Inflammatory macrophage treated with lipopolysaccharide for 4 hours (primary cell): ENCODE measurements at places on chromosomes 2 and 18.

- DNase-seq = no peak
These were observed 105.2 kb upstream of the YWHAQ start for GRCh38 chr2:9736021-9736420.

DNA sequence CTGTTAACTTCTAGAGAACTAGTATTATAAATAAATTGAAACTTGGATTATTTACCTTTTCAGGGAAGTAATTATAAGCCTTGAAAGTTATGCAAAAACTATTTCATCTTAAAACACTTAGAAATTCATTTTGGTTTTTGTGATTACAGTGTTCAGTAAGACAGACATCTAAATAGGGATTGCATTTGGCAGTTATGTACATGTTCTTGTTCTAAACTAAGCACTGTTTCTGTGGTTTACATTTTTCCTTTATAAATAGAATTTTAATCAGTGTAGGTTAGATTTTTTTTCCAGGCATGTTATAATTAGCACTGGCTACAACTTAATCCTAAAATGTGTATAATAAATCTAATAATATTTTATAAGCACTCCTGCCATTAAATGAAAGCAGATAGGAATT is 35.0 kb downstream of the LCLAT1 start:
- DNase-seq = no peak

DNA sequence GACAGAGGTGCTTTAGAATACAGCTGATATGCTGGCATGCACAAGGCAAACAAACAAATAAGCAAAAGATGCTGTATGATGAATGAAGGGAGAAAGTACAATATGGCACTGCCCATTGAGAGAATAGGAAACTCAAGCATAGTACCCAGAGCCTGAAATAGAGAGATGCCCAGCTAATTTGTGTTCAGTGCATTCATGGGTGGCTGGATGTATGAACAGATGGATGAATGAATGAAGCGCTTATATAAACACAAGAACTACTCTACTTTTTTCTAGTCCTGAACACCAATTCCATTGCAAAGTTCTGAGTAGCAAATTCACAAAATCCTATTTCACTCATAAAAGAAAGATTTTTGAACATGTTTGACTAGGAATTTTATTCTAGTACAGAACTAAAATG is 756.3 kb downstream of the SATB2 start:
- no peak for DNase-seq

- DNase-seq = peak; percentile 1
These were observed 231.1 kb downstream of the ANKRD30B start for GRCh38 chr18:14978962-14979535.

GRCh38 chr2:105570757-105571156 is 171.9 kb upstream of the FHL2 start:
- DNase-seq = no peak

DNA sequence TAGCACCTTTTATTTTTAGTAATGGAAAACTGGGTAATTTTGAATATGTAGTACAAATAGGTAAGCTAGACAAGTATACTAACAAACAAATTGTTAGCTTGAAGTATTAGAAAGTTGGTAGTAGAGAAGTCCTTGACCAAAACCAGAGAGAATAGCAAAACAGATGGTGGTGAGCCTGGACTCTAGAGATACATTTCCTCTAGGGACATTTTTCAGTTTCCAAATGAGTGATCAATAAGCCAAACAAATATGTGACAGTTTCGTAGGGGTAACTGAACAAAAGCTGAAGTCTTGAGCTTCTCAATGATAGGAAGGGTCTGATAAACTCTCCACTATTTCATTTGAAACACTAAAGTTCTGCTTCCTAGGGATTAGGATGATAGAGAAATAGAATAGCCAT is 692.0 kb upstream of the FAM98A start:
- no peak for DNase-seq

DNA sequence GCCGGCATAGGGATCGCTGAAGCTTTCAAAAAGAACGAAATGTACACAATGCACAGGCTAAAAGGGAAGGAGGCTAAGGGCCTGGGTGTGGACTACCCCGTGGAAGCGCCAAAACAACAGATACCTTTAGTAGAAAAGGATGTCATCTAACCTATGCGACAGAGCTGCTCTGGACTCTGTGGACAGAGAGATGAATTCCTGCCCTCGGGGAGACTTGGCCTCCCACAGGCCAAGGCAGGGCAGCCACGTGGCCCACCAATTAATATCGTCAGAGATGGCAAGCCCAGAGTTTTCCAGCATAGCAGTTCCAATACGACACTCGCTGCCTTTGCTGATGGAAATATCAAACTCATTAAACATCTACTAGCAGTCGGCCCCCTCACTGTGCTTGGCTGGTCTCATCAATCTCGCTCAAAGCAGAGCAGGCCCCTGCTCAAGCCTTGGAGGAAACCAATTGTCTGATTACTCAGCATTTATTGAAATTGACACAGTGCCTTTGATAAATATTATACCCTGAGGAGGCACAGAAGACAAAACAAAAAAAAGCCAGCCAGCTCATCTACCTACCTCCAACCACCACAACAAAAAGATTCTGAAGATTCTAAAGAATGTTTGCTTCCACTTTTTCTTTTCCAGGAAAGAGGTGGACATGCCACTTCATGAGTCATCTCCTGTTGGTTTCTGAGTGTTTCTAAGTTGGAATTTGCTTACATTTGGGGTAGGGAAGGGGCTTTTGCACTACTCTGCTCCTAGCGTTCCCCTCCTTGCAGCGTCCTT is 79.0 kb upstream of the ACAA2 start:
- DNase-seq = no peak

GRCh38 chr2:147487286-147487977 is 357.4 kb upstream of the ACVR2A start:
- no peak for DNase-seq

GRCh38 chr18:79523736-79524180 is 128.0 kb downstream of the NFATC1 start:
- DNase-seq = peak; percentile 85

GRCh38 chr18:62877411-62878221 is 162.3 kb downstream of the PHLPP1 start:
- no peak for DNase-seq

- no peak for DNase-seq
These were observed 133.9 kb downstream of the GFPT1 start for GRCh38 chr2:69253112-69253511.

DNA sequence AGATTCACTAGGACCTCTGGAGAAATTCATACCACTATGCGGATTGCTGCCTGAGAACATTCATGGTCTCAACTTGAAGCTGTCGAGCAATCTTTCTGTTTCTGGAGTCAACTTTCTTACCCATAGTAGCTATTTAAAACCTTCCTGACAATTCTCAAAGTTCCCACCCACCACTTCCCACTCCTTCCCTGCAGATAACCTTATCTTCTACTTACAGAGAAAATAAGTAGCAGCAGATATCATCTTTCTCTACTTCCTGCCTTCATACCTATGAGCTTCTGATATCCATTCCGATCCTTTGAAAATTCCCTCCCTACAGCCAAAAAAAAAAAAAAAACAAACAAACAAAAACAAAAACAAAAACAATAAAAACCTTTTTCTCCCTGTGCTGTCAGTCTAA is 81.2 kb upstream of the CYRIA start:
- DNase-seq = no peak

- no peak for DNase-seq
These were observed 64.1 kb upstream of the LCLAT1 start for GRCh38 chr2:30382995-30383394.

- no peak for DNase-seq
These were observed 4.8 kb upstream of the SLC38A11 start for GRCh38 chr2:164960159-164960558.

GRCh38 chr2:20467789-20468548 is 21.1 kb downstream of the RHOB start:
- no peak for DNase-seq
